Smooth muscle cell of the brain vasculature (primary cell): ENCODE measurements at places on chromosomes 7 and 10.

DNA sequence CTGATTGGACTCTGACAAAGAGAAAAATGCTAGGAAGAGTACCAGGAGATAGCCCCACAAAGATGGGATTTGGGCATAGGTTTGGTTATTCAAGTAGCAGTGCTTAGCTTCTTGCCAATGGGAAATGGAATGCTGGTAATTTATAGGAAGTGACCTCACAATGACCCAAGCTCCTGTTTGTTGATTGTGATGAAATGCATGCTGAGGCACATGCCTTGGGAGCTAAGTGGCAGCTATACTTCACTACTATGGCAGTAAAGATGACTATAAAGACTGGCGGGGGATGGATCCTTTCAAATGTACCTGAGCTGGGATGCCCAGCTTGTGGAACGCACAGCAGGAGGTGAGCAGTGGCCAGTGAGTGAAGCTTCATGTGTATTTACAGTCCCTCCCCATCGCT, 153.8 kb downstream of the ZNF22 start:
- DNase-seq = no peak

DNA sequence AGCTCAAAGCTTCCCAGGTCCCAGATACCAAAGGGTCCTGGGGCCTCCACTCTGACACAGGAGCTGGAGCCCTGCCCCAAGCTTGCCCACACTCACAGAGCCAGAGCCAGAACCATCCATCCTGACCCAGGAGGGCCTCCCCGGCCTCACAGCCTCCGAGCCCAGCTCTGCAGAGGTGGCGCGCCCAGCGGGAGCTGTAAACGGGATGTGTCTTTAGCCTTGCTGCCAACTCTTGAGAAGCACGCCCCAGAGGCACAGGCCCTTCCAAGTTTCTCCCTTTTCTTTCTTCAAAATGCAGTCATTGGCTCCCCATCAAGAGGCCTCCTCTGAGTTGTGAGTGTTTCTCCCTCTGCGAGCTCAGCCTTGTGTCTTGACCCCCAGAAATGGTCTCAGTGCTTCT, 75.0 kb downstream of the PDGFA start:
- DNase-seq = no peak

DNA sequence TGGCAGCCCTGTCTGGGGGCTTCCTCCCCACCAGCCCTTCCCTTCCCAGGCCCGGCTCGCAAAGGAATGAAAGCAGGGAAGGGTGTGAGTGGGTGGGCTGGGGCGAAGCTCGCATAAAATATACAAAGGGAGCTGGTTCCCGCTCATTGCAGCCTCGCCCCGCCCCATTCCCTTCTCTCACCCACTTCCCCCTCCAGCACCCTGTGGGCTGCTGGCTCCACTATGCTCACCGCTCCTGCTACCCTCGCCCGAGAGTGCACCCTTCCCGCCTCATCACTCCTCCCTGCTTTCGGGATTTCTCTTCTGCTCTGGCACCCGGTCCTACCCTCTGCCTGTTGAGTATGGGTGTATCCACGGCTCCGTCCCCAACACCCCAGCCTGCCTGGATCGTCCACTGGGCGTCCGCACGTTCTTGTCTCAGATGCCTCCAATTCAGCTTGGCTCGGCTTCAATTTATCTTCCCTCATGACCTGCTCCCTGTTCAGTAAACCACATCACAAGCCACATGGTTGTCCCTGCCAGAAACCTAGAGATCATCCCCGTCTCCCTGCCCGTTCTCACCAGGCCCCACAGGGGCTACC, 14.4 kb upstream of the TTYH3 start:
- no peak for DNase-seq

GRCh38 chr10:117313641-117314040, 61.6 kb downstream of the PDZD8 start:
- no peak for DNase-seq

DNA sequence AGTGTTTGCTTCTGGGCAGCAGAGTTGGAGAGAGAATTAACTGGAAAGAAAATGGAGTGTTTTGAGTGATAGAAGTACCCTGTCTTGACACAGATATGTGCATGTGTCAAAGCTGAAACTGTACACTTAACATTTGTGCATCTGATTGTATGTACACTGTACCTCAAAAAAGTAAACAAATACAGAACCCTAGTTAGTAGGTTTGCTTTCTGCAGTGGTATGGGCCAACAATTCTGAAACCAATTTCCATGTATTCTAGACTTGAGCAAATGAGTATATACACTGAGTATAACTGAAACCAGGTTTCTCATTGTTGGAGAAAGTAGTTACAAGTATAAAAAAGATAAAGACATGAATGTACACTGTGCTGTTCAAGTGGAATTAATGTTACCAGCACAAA, 52.4 kb downstream of the ELAPOR2 start:
- no peak for DNase-seq
